ENCODE measurements at places on chromosomes 2 and 18. TPM values are rescaled to one million over a fixed set of nuclear protein-coding genes. Genes with fewer than 3 reads are reported as not detected.

Gene HS6ST1
- total RNA-seq: 30.0 TPM

Gene NDC80
- 6.5 TPM for total RNA-seq

Gene DSG1
- not detected for total RNA-seq

Gene IL1R2
- not detected for total RNA-seq

Gene EMILIN1
- total RNA-seq: 235 TPM

Gene RND3
- total RNA-seq: 124 TPM

Gene TUBA3D
- total RNA-seq: not detected

Gene TMEM178A
- total RNA-seq: 1.4 TPM

Gene IL36RN
- total RNA-seq: not detected

Gene DES
- 0.70 TPM for total RNA-seq

Gene ATG9A
- 75.5 TPM for total RNA-seq

Measured in chondrocyte (in vitro differentiated cells).